ENCODE measurements at places on chromosomes 7 and 10. TPM values are rescaled to one million over a fixed set of nuclear protein-coding genes. Genes with fewer than 3 reads are reported as not detected.
A peak's percentile ranks its signal among the peaks of the same experiment; 100 is the strongest.

GRCh38 chr10:8312781-8313180 lies 258.3 kb downstream of the GATA3 start:
- DNase-seq = no peak

GRCh38 chr7:36683111-36683510 lies 41.2 kb downstream of the AOAH start:
- no peak for DNase-seq

The SLC29A4 gene
- total RNA-seq = 8.5 TPM

- DNase-seq = no peak
Observed at GRCh38 chr10:101783736-101784118, 481 bp upstream of the NPM3 start.

DNA sequence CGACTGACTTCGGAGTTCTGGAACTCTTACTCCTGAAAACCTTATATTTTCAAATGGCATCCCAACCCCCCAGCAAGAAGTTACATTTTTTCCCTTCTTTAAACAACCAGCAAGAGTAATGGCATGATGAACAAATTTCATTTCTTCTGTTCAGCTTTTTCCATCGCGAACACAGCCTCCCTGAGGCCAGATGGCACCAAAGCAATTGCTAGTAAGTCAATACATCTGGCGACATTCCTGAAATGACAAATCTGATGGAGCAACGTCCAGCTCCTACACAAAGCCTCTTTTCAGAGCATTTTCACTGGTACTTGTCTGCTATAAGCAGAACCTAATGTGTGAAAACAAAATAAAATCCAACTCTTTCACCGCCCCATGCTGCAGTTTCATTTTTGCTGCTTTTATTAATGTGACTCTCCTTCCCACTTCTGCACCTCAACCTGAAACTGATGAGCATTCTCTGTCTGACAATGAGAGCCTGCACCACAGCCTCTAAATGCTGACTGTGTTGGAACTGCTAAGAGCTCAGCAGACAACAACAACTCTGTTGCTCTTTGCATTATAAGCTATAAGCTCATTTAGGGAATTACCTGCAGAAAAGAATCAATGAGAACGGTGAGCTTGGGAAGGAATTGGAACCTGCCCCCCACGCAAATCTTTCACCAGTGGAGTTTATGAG lies 229.8 kb downstream of the FGFR2 start:
- no peak for DNase-seq

The GFRA1 gene
- total RNA-seq = not detected

DNA sequence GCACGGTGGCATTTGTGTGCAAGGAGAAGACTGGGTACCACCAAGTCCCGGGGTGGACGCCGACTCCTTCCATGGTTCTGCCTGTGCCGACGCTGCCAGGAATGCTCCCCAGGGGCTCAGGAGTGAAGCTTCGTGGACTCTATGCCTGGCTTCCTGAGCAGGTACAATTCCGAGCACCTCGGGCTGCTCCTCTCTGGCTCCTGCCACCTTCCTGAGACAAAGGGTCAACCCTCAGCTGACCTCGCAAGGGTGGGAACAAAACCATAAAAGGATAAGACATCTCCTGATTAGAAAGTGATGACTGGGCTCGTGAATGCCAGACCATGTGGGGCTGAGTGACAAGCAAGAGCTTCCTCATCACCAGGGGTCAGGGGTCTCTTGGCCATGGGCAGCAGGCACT lies 31.8 kb downstream of the CALML3 start:
- no peak for DNase-seq

GRCh38 chr10:95445837-95446486 lies 115.2 kb downstream of the SORBS1 start:
- peak; percentile 74 for DNase-seq

The TRIM50 gene
- not detected for total RNA-seq

DNA sequence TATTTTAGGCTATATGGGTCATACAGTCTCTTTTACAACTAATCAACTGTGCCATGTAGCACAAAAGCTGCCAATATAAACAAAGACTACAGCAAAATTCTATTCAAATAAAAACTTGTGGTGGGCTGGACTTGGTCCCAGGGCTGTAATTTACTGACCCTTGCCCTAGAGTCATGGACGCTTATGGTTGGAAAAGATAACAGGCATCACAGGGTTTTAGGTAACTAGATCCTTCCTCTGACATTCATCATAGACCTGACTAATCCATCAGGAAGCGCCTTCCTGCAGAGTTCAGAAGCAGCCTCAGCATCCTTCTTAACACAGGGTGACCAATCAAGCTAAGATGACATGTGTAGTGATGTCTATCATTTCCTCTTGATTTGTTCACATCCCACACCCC lies 40.2 kb upstream of the GPAM start:
- no peak for DNase-seq

GRCh38 chr7:47830015-47830414 lies 118.3 kb downstream of the PKD1L1 start:
- no peak for DNase-seq

The MMP21 gene
- not detected for total RNA-seq

GRCh38 chr7:152588350-152588749 lies 87.6 kb downstream of the XRCC2 start:
- peak; percentile 39 for DNase-seq

- DNase-seq = no peak
Observed at GRCh38 chr7:117785431-117785830, 87.8 kb downstream of the CTTNBP2 start.

The STK31 gene
- 0.20 TPM for total RNA-seq

DNA sequence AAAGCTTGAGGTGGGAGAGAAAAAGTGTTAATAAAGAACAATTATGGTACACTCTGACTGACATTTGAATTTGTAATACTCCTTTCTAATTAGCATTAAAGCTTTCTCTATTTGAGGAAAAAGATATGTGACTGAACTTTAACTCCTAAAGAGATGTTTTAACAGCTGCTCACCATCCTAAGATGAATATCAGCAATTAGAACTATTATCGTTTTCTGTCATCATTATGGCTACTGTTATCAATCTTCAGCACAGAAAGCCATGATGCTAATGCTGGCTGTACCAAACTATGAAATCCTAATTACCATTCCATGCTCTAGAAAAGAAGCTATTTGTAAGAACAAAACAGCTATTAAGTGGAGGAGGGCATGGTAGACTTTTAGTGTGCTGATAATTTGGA lies 228.8 kb upstream of the CSTF2T start:
- DNase-seq = no peak

The CALML5 gene
- total RNA-seq = 0.71 TPM

- no peak for DNase-seq
Observed at GRCh38 chr10:107169516-107169915, 5.0 kb upstream of the SORCS1 start.

The SEMA3D gene
- total RNA-seq = not detected

- no peak for DNase-seq
Observed at GRCh38 chr10:79331709-79332108, 15.6 kb upstream of the PPIF start.

- no peak for DNase-seq
Observed at GRCh38 chr10:45239642-45240041, 75.8 kb downstream of the OR13A1 start.

DNA sequence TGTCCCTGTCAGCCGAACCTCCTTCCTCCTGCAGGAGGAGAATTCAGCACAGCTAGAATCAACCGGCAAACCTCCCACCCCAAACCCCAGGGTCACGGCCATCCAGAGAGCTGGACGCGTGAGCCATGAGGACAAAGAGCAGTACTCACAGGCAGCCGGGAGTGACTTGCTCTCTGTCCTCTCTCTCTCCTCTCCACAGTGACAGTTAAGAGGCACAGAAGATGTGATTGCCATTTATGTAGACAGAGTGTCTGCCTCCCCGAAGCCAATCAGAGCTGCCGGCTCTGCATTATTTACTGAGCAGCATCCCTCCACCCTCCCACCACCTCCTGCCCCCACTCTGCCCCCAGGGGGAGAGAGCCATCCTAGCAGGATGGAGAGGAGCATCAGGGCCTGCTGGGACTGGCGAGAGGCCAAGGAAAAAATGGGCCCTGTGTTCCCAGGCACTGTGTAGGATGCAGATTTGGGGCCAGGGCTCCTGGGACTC lies 4.3 kb downstream of the DDC start:
- DNase-seq = no peak

DNA sequence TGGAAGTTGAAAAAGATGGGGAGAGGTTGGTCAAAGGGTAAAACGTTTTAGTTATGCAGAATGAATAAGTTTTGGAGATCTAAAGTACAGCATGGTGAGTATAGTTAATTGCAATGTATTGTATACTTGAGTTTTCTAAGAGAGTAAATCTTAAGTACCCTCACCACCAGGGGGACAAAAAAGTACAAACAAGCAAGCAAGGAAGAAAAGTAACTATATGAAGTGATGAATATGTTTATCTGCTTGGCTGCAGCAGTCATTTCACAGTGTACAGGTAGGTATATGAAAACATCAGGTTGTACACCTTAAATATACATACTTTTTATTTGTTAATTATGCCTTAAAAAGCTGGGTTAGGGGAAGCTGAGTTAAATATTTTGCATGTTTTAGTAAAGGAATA lies 157.3 kb downstream of the PCLO start:
- peak; percentile 44 for DNase-seq

The SYNPO2L gene
- not detected for total RNA-seq

DNA sequence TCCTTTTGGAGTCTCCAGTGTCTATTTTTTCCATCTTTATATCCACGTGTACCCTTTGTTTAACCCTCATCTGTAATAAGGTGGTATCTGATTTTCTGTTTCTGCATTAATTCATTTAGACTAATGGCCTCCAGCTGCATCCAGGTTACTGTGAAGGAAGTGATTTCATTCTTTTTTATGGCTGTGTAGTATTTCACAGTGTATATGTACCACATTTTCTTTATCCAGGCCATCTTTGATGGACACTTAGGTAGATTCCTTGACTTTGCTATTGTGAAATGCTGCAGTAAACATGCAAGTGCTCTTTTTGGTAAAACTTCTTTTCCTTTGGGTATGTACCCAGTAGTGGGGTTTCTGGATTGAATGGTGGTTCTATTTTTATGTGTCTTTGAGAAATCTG lies 128.0 kb upstream of the MTPN start:
- DNase-seq = no peak

DNA sequence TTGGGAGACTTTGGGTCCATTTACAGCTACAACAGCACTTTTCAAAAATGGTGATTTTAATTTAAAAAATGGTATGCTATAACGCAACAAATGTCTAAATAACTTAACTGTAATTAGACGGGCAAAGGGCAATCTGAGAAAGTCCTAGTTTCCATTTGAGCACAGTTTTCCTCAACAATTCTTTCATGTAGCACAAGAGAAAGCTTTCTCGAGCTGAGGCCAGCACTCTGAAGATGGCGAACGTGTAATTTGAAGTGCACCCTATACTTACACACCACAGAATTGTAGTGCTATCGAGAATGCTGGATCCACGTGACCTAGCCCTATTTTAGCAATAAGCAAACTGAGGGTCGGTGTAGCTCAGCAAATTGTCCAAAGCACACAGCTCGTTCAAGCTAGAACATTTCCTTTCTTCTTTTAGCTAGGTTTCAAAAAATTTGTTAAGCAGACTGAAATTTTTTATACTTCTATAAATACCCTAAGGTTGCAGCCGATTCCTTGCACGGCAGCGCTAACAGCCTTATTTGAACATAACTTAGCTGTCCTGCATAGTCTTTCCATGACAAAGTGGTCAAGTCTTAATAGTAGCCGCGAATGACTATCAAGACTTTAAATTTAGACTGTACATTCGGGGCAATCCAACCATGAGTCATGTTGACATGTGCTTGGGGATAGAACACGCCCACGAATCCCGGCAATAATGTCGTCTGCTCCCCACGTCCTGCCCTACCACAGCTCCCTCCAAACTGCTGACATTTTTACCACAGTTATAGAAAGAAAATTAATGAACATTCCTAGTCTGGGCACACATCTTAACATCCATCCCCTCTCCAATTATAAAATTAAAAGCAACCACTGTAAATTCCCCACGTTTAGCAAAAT lies 10.0 kb downstream of the KLF6 start:
- peak; percentile 76 for DNase-seq

DNA sequence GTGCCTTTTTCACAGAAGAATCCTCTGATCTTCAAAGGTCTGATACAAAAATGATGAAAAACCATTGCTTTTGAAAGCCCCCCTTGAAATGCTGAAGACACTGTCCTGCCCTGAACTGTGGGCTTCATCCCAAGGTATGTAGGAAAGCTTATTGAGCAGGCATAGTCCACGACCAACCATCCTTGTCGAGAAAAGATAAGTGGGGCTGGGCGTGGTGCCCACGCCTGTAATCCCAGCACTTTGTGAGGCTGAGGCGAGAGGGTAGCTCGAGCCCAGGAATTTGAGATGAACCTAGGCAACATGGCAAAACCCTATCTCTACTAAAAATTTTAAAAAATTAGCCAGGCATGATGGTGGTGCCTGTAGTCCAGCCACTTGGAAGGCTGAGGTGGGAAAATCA lies 25.6 kb downstream of the TACR2 start:
- no peak for DNase-seq

- DNase-seq = peak; percentile 28
Observed at GRCh38 chr7:116614499-116615262, 57.3 kb upstream of the MET start.

- DNase-seq = peak; percentile 41
Observed at GRCh38 chr7:112160130-112160770, 45.9 kb downstream of the DOCK4 start.

DNA sequence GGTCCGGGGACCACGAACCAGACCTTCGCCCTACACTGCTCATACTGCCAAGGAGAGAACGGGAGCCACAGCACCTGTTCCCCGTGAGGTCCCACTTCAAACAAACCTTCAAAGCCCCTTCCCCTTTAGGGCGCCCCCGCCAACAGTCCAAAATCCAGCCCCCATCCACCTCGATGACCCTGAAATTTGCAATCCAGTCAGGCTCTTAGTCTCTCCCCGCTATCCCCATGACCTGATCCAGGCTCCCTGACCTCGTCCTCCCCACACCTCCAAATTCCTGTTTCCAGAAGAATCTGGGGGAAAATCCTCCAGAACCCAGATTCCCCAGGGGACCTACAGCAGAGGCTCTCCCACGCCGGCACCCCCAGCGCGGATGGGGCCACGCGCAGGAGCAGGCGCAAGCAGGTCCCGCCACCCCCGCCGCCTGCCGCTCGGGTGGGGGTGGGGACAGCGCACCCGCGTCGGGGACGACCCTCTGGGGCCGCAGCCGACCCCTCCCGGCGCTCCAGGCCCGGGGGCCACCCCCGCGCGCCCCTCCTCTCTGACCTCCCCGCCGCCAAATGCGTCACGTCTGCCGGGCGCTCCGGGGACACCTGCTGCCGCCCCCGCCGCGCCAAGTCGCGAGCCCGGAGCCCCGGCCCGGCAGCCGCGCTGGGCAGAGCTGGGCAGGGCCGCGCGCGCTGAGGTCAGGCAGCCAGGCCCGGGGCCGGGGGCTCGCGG lies 753 bp downstream of the CAMK2B start:
- DNase-seq = no peak

DNA sequence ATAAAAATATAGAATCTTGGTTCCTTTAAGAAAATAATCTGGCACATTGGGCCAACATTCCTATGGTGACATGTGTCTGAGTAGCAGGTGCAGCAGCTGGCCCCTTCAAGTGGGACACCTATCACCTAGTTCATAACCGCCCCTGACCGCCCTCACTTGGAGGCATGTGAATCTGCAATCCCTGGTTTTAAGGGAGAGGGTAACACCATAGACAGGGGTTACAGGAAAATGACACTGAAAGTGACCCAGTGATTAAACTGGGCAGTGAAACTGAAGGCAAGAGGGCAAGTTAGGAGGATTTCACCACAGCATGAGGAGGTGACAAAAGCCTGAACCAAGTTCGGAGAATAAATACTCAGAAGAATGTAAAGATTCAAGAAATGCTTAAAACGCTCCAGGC lies 1.1 kb downstream of the RSU1 start:
- DNase-seq = no peak

GRCh38 chr10:56466005-56466404 lies 104.9 kb upstream of the ZWINT start:
- DNase-seq = no peak

All from HT-29 (cell line).